ENCODE measurements at places on chromosomes 5 and 9. TPM values are rescaled to one million over a fixed set of nuclear protein-coding genes. Genes with fewer than 3 reads are reported as not detected.

GRCh38 chr5:82332886-82333615 lies 54.9 kb upstream of the RPS23 start:
- no peaks in the 10 kb centered on the region for H3K27me3 ChIP-seq
- DNase-seq = no peak
- no peaks in the 10 kb centered on the region for H3K36me3 ChIP-seq
- H3K4me1 ChIP-seq = peaks cover 6% of the 10 kb centered on the region
- no peak overlapping the region for H3K27ac ChIP-seq
- H3K4me3 ChIP-seq = no peak overlapping the region

DNA sequence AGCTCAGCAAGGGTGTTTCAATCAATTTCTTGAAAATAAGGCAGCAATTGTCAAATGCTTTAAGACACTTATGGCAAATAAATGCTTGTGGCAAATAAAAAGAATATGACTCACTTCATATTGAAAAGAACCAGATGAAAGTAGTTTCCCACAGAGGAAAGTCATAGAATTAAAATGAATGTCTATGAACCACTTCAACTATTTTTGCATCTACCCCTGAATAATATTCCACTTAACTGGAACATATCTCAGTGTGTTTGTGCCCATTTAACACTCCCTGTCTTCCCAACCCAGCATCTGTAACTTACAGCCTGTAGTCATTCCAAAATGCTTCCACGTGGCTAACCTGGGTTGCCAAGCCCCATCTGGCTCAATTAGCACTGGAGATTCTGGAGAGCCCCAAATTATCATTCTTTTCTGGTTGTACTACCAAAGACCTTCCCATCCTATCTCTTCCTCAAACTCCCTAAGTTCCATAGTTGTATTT lies 84.7 kb downstream of the FEM1C start:
- H3K4me1 ChIP-seq = peaks cover 16% of the 10 kb centered on the region
- no peak overlapping the region for H3K4me3 ChIP-seq
- DNase-seq = no peak
- peak overlapping the region; percentile 42 for H3K27ac ChIP-seq
- H3K36me3 ChIP-seq = no peaks in the 10 kb centered on the region

GRCh38 chr5:51225789-51226742 lies 157.2 kb upstream of the ISL1 start:
- H3K27me3 ChIP-seq = no peaks in the 10 kb centered on the region
- DNase-seq = peak; percentile 50
- no peaks in the 10 kb centered on the region for H3K36me3 ChIP-seq
- H3K4me3 ChIP-seq = no peak overlapping the region

TAF11L5 gene
- total RNA-seq = not detected

GRCh38 chr9:78278177-78278777 lies 18.6 kb upstream of the PSAT1 start:
- no peak for DNase-seq
- H3K27me3 ChIP-seq = no peaks in the 10 kb centered on the region
- no peak overlapping the region for H3K27ac ChIP-seq
- H3K36me3 ChIP-seq = no peaks in the 10 kb centered on the region
- no peak overlapping the region for H3K4me3 ChIP-seq
- H3K4me1 ChIP-seq = peaks cover 22% of the 10 kb centered on the region

OR1B1 gene
- not detected for total RNA-seq

- peak; percentile 59 for DNase-seq
- H3K36me3 ChIP-seq = peaks cover 6% of the 10 kb centered on the region
- peak within 1 kb of the TSS; percentile 50 for H3K4me3 ChIP-seq
- H3K27me3 ChIP-seq = peaks cover 13% of the 10 kb centered on the region
- peak within 1 kb of the TSS; percentile 33 for H3K27ac ChIP-seq
Observed at GRCh38 chr5:171418982-171419687, at the start of gene FGF18. TSS of gene FGF18 (plus strand) at chr5:171419647. CDS start at chr5:171420200, 553 bp downstream.

GRCh38 chr5:51203598-51203997 lies 179.7 kb upstream of the ISL1 start:
- H3K4me3 ChIP-seq = no peak overlapping the region
- H3K36me3 ChIP-seq = no peaks in the 10 kb centered on the region
- H3K4me1 ChIP-seq = no peaks in the 10 kb centered on the region
- no peak overlapping the region for H3K27ac ChIP-seq

DNA sequence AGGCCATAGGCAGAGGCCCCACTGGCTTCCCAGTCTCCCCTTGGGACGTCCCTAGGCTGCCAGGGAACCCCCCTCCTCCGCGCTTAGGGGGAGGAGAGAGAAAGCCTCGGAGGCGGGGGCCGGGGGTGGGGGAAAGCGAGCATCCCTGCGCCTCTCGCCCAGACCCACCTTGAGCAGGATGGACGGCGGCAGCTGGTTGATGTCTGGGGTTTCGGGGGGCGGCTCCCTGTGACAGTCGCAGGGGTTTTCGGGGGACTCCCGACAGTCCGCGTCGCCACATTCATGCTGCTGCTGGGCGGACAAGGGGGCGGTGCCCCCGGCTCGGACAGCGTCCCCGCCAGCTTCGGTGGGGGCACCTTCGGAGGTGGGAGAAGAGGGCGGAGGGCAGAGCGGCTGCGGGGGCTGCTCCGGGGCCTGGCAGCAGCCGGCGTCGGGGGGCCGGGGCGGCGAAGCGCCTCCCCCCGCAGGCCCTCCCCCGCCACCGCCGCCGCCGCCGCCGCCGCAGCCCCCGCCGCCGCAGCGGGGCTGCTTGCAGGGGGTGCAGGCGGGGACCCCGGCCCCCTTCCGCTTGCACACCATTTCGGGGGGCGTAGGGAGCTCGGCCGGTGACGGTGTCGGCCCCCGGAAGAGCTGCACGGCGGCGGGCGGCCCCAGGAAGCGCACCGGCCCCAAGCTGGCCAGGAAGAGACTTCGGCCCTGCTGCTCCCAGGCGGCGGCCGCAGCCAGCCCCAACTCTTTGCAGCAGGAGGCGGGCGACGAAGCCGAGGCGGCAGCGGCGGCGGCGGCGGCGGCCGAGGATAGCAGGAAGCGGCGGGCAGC lies 1.2 kb downstream of the FBXL17 start:
- peaks cover 26% of the 10 kb centered on the region for H3K4me1 ChIP-seq
- H3K27ac ChIP-seq = peak overlapping the region; percentile 100
- H3K36me3 ChIP-seq = no peaks in the 10 kb centered on the region
- no peaks in the 10 kb centered on the region for H3K27me3 ChIP-seq

- no peaks in the 10 kb centered on the region for H3K27me3 ChIP-seq
- DNase-seq = no peak
Observed at GRCh38 chr5:87027570-87027969, 240.1 kb upstream of the RASA1 start.

DNA sequence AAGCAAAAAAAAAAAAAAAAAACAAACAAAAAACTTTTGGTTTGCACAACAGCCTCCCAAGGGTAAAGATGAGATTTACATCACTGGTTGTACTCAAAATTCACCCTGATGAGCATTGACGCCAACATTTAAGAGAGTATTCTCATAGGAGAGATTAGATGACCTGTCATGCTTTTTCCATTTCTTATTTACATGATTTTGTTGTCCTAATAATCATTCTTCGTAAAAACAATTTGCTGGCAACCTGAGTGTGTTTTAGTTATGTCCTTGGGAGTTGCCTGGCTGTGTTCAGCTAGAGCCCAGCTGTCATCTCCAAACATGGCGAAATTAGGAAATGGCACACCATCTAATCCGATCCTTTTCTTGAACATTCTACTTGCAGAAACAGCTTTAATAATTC lies 186.4 kb upstream of the MRPS30 start:
- no peaks in the 10 kb centered on the region for H3K4me1 ChIP-seq
- H3K27ac ChIP-seq = no peak overlapping the region
- DNase-seq = no peak
- no peak overlapping the region for H3K4me3 ChIP-seq
- H3K36me3 ChIP-seq = no peaks in the 10 kb centered on the region

CKMT2 gene
- 1.4 TPM for total RNA-seq

GRCh38 chr5:173234129-173234790 lies 746 bp downstream of the NKX2-5 start:
- H3K27ac ChIP-seq = no peak overlapping the region
- no peaks in the 10 kb centered on the region for H3K36me3 ChIP-seq
- no peak overlapping the region for H3K4me3 ChIP-seq
- no peak for DNase-seq
- H3K27me3 ChIP-seq = peaks cover 100% of the 10 kb centered on the region
- peaks cover 48% of the 10 kb centered on the region for H3K4me1 ChIP-seq

- no peaks in the 10 kb centered on the region for H3K27me3 ChIP-seq
- H3K27ac ChIP-seq = no peak overlapping the region
- H3K4me1 ChIP-seq = no peaks in the 10 kb centered on the region
Observed at GRCh38 chr5:28500511-28500910, 1462.1 kb upstream of the CDH9 start.

GRCh38 chr5:7391215-7391614 lies 4.7 kb upstream of the ADCY2 start:
- peaks cover 16% of the 10 kb centered on the region for H3K27me3 ChIP-seq
- H3K4me1 ChIP-seq = no peaks in the 10 kb centered on the region
- H3K36me3 ChIP-seq = no peaks in the 10 kb centered on the region
- DNase-seq = no peak
- no peak overlapping the region for H3K4me3 ChIP-seq

- H3K27ac ChIP-seq = peak overlapping the region; percentile 85
- peak; percentile 73 for DNase-seq
- H3K27me3 ChIP-seq = no peaks in the 10 kb centered on the region
- H3K4me1 ChIP-seq = peaks cover 81% of the 10 kb centered on the region
Observed at GRCh38 chr9:124286292-124286931, 28.7 kb downstream of the NEK6 start.

OR13C3 gene
- not detected for total RNA-seq

MYMK gene
- total RNA-seq = not detected

DNA sequence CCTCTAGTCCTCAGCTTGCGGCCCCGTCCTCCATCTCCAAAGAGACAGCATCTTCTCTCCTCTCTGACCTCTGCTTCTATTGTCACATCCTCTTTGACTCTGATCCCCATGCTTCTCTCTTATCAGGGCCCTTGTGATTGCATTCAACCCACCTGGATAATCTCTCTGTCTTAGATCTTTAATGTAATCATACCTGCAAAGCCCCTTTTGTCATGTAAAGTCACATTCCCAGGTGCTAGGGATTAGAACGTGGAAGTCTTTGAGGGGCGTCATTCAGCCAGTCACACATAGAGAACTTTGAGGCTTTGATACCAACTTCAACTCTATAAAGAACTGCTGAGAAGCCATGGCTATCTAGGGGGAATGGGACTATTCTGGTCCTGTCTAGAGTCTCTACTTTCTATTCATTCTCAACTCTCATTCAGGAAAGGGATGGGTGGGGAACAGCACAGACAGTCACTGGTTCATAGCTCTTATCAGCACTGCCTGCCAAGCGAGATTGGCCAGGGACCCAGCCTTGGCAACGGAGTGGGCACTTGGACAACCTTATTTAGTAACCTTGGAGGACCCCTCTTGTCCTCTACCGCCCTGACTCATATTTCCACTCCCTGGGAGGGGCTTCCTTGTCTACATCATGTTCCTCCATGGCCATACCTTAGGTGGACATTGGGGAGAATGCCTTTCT lies 29.0 kb downstream of the TAS2R1 start:
- no peak overlapping the region for H3K27ac ChIP-seq
- H3K4me1 ChIP-seq = no peaks in the 10 kb centered on the region
- no peak overlapping the region for H3K4me3 ChIP-seq
- DNase-seq = no peak
- no peaks in the 10 kb centered on the region for H3K36me3 ChIP-seq

IFNA13 gene
- total RNA-seq = 1.1 TPM

- no peak overlapping the region for H3K4me3 ChIP-seq
- no peak for DNase-seq
- H3K27ac ChIP-seq = no peak overlapping the region
- H3K4me1 ChIP-seq = no peaks in the 10 kb centered on the region
- H3K36me3 ChIP-seq = no peaks in the 10 kb centered on the region
Observed at GRCh38 chr5:143776951-143777350, 35.0 kb upstream of the HMHB1 start.

GRIN3A gene
- 0.24 TPM for total RNA-seq

DNA sequence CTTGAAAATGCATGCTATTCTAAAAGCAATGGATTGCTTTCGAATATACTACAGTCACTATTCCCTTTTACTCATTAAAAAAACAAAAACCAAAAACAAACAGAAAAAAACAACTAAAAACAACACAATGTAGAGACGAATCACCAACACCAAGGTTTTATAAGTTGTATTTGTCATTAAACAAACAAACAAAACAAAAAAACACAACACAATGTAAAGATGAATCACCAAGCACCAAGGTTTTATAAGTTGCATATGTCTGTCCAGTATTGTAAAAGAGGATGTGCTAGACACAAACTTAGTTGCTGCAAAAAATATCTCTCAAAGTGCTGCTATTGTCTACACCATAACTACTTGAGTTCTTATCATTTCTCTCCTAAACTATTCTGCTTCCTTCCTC lies 1269.2 kb downstream of the EFNA5 start:
- no peaks in the 10 kb centered on the region for H3K27me3 ChIP-seq
- no peak for DNase-seq
- H3K27ac ChIP-seq = no peak overlapping the region
- H3K4me1 ChIP-seq = no peaks in the 10 kb centered on the region
- no peak overlapping the region for H3K4me3 ChIP-seq

DNA sequence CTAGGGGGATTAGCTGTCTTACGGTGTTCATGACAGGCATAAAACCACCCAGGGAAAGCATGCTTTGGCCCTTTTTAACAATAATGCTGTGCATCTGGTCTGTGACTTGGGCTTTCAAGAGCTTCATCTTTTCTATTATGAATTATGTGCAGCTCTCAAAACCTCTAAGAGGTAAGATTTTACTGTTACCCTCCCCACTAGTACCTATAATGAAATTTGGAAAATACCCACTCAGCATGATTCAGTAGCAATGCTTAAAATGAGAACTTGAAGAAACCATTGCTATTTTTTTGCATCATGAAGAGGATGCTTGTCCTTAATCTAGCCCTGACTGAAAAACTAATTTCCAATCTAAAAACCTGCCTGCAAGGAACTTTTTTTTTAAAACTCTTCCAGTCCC lies 5.8 kb upstream of the LHFPL2 start:
- no peak overlapping the region for H3K27ac ChIP-seq
- no peaks in the 10 kb centered on the region for H3K27me3 ChIP-seq
- peaks cover under 1% of the 10 kb centered on the region for H3K4me1 ChIP-seq
- no peaks in the 10 kb centered on the region for H3K36me3 ChIP-seq
- H3K4me3 ChIP-seq = no peak overlapping the region

GRCh38 chr9:96620181-96620514 lies 505 bp upstream of the CDC14B start:
- peaks cover 6% of the 10 kb centered on the region for H3K4me1 ChIP-seq
- H3K36me3 ChIP-seq = no peaks in the 10 kb centered on the region
- DNase-seq = no peak
- H3K27ac ChIP-seq = no peak overlapping the region
- H3K4me3 ChIP-seq = peak overlapping the region; percentile 55
- peaks cover 7% of the 10 kb centered on the region for H3K27me3 ChIP-seq

DNA sequence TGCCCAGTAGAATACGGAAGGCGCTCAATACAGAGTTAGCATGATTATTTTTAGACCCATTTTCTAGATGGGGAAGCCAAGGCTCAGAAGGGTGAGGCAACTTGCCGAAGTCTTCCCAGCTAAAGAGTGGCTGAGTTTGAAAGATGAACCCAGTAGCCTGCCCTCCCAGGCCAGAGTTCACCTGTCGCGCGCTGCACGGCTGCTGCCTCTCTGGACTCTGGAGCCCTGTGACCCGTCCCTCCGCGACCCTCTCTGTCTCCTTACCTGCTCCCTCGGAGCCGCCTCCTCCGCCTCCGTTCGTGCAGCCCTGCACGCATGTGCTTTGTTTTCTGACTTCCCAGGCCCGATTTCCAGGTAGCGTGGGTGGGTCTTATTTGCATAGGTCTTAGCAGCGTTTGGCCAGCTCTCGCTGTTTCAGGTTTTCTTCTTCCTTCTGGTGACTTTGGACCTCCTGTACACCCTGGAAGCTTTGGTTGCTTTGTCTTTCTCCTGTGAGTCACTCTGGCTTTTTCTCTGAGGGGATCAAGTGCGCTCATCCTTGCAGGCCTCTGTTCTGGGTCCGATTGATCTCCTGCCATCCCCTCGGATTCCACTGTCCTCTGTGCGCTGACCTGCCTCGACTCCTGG lies at the start of gene RNF183:
TSS of gene RNF183 (minus strand) at position 585 of the 627 bp plus-strand sequence. CDS start 5,192 bp downstream, outside the sequence.
- H3K36me3 ChIP-seq = no peaks in the 10 kb centered on the region
- H3K27me3 ChIP-seq = peaks cover 3% of the 10 kb centered on the region
- DNase-seq = no peak

LCN10 gene
- 2.5 TPM for total RNA-seq

TMEM203 gene
- 26.6 TPM for total RNA-seq

PCDHGC5 gene
- total RNA-seq = 1.8 TPM
